A549 (cell line): ENCODE measurements at places on chromosomes 2 and 18. TPM values are rescaled to one million over a fixed set of nuclear protein-coding genes. Genes with fewer than 3 reads are reported as not detected.
A peak's percentile ranks its signal among the peaks of the same experiment; 100 is the strongest.

EPHA4 gene
- polyA plus RNA-seq: 0.31 to 0.57 TPM (median 0.54 TPM) in 3 replicates

DSG4 gene
- not detected in 3 replicates for polyA plus RNA-seq

ADRA2B gene
- 0.04 to 0.07 TPM (median 0.05 TPM) in 3 replicates for polyA plus RNA-seq

TUBA3D gene
- polyA plus RNA-seq: not detected in 3 replicates

CD207 gene
- polyA plus RNA-seq: 0.04 TPM in 1 of 3 replicates, not detected in the others

UGGT1 gene
- 22.4 to 26.5 TPM (median 24.2 TPM) in 3 replicates for polyA plus RNA-seq

DNA sequence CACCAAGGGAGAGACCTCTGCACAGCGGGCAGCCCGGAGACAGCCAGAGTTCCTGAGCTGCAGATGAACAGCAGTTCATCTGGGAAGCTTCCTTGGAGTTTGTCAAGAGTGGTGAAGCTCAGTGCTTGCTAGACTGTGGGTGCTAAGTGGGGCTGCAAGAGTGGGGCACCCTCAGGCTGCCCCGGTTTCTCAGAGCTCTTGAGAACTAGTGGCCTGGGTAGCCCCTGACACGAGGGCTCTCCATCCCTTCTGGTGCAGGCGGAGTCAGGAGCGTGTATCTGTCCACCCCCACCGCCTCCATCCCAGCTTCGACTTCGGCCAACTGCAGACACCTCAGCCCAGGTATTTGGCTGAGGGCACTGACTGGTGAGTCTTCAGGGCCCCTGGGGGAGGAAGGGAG is 222.0 kb downstream of the LOXHD1 start:
- no peak for DNase-seq

- no peak for DNase-seq
Measured at GRCh38 chr2:223884399-223884798, 47.0 kb upstream of the AP1S3 start.

DNA sequence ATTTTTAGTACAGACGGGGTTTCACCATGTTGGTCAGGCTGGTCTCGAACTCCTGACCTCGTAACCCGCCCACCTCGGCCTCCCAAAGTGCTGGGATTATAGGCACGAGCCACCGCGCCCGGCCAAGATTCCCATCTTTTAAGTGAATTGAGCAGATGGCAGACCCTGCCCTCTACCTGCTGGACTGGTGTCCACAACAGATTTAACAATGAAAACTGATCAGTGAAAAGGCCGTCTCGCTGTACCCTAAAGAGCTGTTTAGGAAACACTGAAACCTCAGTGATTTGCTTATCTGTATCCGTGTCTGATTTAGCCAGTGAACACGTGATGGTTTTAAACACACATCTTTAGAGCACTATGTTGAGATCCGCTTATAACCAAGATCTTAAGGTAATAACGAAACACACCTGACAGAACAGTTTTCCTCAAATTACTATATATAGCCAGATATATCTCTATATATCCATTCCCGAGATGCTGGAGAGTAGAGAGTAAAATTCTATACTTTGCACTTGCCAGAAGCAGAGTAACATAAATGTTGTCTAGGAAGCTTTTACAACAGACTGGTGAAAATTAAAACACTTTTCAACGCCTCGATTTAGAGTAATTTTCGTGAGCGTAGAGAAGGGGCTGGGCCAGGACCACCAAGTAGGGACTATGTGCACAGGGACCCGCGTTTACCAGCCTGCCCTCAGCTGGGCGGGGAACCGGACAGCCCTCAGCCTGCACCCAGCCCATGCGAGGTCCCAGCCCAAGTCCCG is 594 bp downstream of the FAM161A start:
- DNase-seq: peak; percentile 77

DNA sequence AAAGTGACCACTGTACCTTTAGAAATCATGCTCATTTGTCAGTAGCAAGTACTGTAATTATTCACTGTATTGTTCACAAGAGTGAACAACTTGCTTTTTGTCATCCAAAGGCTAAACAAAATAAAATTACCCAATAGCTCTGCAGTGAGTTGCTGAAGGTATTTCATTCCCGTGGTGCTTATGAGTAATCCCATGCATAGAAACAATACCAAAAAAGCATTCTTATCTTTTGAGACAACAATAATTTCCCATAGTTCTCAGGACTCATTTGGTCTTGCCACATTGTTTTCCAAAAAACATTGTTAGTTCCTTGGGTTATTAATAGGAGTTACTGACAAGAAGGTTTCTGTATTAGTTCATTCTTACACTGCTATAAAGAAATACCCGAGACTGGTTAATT is 503.2 kb upstream of the FAM98A start:
- DNase-seq: no peak

DNA sequence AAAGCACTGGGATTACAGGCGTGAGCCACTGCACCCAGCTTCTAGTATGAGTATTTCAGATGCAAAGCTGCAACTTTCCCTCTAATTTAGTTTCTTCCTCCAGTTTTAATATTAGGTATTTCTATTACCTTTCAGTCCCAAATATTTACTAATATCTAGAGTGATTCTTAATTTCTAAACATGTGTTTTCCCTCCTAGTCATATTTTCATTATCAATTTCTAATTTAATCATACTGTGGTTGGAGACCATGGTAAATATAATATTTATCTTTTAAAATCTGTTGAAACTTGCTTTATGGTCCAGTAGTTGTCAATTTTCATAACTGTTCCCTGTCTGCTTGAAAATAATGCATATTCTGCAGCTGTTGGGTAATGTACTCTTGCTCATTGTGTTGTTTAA is 245.9 kb upstream of the REV1 start:
- no peak for DNase-seq

- peak; percentile 25 for DNase-seq
Measured at GRCh38 chr18:5630057-5630899, 86.5 kb upstream of the EPB41L3 start.

GRCh38 chr2:17413036-17413435 is 105.2 kb downstream of the RAD51AP2 start:
- DNase-seq: no peak
